ENCODE measurements at places on chromosomes 3 and 15. TPM values are rescaled to one million over a fixed set of nuclear protein-coding genes. Genes with fewer than 3 reads are reported as not detected.

Gene LRRC15
- total RNA-seq: not detected

Gene SSUH2
- 0.76 TPM for total RNA-seq

Gene POPDC2
- total RNA-seq: 1.6 TPM

Gene TM4SF1
- 0.66 TPM for total RNA-seq

Gene HLTF
- total RNA-seq: 73.4 TPM

Gene COPS2
- 93.6 TPM for total RNA-seq

Gene TMCO5A
- not detected for total RNA-seq

Gene WNT7A
- total RNA-seq: 0.34 TPM

Gene ABI3BP
- total RNA-seq: 0.15 TPM

Gene CCDC54
- not detected for total RNA-seq

Gene MAP6D1
- 5.3 TPM for total RNA-seq

Gene LDHAL6B
- total RNA-seq: not detected

Gene MCTP2
- 12.9 TPM for total RNA-seq

Gene TSEN2
- 35.5 TPM for total RNA-seq

Gene MEGF11
- total RNA-seq: 2.3 TPM

Gene TNFAIP8L3
- 0.47 TPM for total RNA-seq

Gene ERICH6
- total RNA-seq: not detected

Gene UROC1
- total RNA-seq: not detected

Gene HACD2
- 43.0 TPM for total RNA-seq

Gene TGM5
- total RNA-seq: not detected

Gene GP5
- 0.15 TPM for total RNA-seq

Gene CHRNA3
- not detected for total RNA-seq

Gene C3orf33
- total RNA-seq: 4.7 TPM

Gene GP9
- not detected for total RNA-seq

Gene CKMT1B
- 24.4 TPM for total RNA-seq

Gene PATL2
- 1.2 TPM for total RNA-seq

Gene PRSS50
- total RNA-seq: not detected

Gene CCRL2
- total RNA-seq: not detected

Gene SUSD5
- not detected for total RNA-seq

Gene C3orf80
- total RNA-seq: 2.4 TPM

Gene SKIL
- total RNA-seq: 15.1 TPM

Gene SLC12A8
- total RNA-seq: 19.9 TPM

Gene CYP1A1
- total RNA-seq: 1.5 TPM

Gene LMLN
- total RNA-seq: 7.2 TPM

Gene KBTBD8
- total RNA-seq: 1.4 TPM

Gene GOLGA6A
- 0.39 TPM for total RNA-seq

Gene GOLGA8S
- 0.15 TPM for total RNA-seq

Gene GPR87
- 3.8 TPM for total RNA-seq

Gene RNF168
- 25.1 TPM for total RNA-seq

Gene ABHD14A
- 11.6 TPM for total RNA-seq

Gene GRM2
- total RNA-seq: 0.32 TPM

Gene LRTM1
- not detected for total RNA-seq

Gene NDN
- not detected for total RNA-seq

Gene CNTN4
- total RNA-seq: not detected

Gene ARRDC4
- total RNA-seq: 19.6 TPM

Gene RGMA
- total RNA-seq: 5.5 TPM

Gene MYZAP
- 5.8 TPM for total RNA-seq

Gene KLF15
- 3.3 TPM for total RNA-seq

Gene CTXN2
- total RNA-seq: not detected

Gene PRR23E
- total RNA-seq: not detected

Gene SST
- total RNA-seq: not detected
